CD4-positive, alpha-beta T cell treated with Interferon alpha-2 for 1 hour (primary cell): ENCODE measurements at places on chromosomes 7 and 10.
A peak's percentile ranks its signal among the peaks of the same experiment; 100 is the strongest.

- DNase-seq = peak; percentile 30
Observed at GRCh38 chr10:60732807-60733516, 45.3 kb upstream of the CDK1 start.

DNA sequence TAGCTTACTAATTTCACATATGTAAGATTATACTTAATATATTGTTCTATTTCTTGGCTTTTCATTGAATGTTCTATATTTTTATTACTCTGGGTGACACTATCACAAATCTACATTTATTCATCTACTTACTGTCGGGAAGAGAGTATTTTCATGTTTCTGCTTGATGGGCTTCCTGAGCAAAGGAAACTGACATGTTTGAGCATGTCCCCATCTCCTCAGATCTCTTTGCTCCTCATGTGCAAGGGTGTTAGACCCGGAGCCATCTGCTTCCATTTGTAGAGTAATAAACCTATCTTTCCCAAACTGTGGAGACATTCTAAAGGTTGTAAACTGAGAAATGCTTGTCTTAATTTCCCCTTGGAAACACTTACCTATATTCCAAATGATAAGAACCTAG is 103.5 kb downstream of the LSMEM1 start:
- no peak for DNase-seq

- no peak for DNase-seq
Observed at GRCh38 chr10:103699611-103700435, 155.6 kb downstream of the SH3PXD2A start.

GRCh38 chr7:5541087-5541992 is 117.7 kb upstream of the TNRC18 start:
- no peak for DNase-seq

DNA sequence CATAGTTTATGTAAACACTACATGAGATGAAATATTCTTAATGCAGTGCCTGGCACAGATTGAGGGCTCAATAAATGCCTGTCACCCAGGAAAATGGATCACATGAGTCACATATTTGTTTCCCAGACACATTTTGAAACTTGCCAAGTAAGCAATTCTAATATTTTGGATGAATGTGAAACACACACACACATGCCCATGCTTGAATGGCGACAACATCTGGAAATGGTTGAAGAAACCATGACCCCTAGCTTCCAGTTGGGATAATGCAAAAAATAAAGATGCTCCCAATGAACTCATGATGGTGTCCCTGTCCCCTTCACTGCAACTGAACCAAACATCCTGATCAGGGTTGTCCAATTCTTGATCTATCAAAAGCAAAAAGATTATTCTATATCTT is 797.3 kb downstream of the XPNPEP1 start:
- DNase-seq = no peak

DNA sequence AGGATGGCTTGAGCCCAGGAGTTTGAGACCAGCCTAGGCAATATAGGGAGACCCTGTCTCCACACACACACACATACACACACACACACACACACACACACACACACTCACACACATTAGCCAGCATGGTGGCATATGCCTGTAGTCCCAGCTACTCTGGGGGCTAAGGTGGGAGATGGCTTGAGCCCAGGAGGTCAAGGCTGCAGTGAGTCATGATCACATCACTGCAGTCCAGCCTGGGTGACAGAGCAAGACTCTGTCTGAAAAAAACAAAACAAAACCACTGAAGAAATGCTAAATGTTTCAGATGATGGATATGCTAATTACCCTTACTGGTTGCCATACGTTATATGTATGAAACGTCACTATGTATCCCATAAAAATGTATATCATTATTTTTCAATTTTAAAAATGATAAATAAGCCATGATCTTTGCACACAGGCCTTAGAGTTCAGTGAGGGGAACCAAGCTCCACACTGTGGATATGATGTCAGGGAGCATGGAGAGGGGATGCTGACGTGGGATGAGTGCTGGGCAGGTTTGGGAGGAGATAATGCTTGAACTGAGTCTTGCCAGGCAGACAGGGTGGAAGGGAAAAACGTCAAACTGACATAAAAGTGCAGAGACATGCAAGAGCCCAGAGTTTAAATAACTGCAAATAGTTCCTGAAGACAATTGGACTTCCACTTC is 45.9 kb upstream of the ARHGAP12 start:
- no peak for DNase-seq

GRCh38 chr10:31099664-31100063 is 68.0 kb upstream of the ZNF438 start:
- no peak for DNase-seq

- peak; percentile 71 for DNase-seq
Observed at GRCh38 chr10:17430647-17431355, 23.6 kb downstream of the ST8SIA6 start.

DNA sequence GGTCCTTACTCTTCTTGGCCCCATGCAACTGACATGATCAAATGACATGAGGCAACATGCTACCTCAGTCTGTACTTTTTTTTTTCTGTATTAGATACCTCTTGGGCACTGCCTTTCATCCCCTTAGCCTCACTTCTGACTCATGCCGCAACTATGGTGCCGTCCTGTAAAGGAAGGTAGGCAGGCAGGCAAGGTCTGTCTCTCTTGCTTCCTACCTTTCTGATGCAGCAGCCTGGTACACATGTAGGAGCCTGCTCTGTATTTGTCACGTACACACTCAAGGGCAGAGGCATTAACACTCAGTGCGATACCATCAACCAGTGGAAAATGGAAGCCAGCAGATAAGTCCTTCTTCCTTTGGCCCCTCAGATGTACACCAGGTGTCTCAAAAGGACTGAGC is 146.7 kb downstream of the ATE1 start:
- no peak for DNase-seq

- DNase-seq = no peak
Observed at GRCh38 chr10:43683451-43684291, 35.0 kb upstream of the ZNF32 start.

DNA sequence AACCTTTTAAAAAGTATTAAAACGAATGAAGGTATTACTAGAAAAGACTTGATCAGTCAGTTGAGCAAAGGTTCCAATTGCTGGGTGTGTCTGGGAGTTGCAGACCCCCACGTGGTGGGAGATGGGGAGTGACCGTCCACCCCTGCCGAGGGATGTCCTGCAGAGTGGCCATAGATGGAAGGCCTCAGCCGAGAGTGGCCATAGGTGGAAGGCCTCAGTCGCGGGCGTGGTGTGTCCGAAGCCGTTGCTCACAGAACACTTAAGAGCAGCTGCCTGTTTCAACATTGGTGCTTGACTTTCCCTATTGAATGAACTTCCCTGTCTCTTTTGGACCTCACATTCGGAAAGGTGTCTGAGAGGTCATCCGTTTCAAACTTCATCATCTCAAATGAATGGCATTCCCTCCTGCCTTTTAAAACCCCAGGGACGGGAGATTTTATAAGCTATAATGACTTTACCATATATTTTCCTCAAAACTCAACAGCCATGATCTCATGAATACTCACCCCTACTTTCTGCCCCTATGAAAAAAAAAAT is 69.4 kb downstream of the CAMK1D start:
- DNase-seq = no peak

GRCh38 chr10:387909-388660 is 252.8 kb downstream of the ZMYND11 start:
- no peak for DNase-seq

DNA sequence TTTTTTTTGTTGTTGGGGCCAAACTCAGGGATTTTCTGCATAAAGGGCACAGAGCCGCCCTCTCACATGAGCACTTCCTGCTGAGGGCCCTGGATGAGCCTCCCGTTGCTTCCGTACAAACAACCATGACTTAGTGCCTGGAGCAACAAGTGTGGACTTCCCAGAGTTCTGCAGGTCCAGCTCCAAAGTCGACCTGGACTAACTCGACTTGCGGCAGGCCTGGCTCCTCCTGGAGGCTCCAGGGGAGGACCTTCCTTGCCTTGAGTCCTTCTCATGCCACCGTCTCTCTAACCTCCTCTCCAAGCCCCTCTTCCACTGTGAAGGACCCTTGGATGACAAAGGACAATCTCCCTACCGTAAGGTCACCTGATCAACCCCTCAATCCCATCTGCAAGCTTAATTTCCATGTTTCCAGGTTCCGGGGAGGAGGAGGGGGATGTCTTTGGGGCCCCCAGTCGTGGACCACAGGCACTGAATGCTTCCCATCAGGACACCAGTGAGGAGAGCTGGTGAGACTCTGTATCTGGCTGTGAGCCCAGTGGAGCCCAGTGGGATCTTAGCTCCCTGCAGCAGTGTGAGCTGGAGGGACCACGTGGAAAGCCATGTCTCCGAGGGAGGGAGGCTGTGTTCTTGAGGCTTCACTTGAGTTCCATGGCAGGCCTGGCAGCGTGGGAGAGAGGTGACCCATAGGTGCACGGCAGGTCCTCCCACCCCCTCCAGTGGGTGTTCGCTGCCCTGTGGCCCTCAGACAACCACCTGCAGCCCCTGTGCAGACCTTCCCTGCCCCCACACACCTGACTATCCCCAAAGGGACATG is 199.5 kb upstream of the PPP2R2D start:
- DNase-seq = no peak

DNA sequence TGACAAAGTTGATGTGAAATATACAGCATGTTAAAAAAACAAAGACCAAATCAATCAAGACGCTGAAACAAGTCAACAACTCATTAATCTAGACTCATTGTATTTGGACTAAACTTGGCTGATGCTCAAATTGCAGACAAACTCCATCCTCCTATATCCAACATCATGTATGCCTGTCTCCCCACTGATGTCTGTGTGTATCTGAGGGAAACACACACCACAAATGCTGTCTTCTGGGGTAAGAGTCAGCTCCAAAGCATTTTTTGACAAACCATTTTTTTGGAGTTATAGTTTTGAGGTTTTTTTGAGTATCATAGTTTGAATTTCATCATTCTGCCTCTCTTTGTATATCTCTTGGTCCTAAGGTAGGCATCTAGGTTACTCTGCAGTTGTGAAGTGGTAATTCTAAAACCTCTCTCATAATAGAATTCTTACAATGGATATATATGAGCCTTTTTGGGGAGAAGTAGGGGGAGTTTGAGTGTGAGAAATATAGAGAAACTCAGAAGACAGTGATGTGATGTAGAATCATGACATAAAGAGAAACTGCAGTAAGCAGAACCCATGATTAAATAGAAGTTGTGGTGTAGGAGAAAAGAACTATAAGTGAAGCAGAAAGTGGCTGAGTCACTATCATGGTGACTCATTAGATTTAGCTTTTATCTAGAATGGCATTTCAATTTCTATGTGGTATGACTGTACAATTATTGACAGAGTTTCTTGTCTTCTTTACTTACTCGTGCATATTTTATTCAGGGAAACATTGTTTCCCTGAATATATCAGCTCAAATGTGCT is 1531.1 kb upstream of the LRRTM3 start:
- no peak for DNase-seq

DNA sequence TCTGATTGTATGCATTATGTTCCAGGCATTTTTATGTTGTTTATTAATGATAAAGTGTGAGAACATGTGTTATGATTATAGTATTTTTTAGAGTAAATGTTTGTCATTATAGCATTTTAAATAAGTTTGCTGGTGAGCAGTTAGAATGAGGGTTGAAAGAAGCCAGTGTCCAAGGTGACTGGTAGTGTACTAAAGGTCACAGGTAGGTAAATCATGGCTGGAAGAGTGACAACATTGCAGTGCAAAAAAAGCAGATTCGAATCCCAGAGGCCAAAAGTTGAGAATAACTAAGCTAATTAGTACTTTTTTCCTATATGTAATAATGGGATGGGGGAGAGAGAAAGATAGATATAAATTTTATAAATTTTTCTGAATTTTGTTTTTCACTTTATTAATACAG is 44.0 kb downstream of the RSBN1L start:
- DNase-seq = no peak

DNA sequence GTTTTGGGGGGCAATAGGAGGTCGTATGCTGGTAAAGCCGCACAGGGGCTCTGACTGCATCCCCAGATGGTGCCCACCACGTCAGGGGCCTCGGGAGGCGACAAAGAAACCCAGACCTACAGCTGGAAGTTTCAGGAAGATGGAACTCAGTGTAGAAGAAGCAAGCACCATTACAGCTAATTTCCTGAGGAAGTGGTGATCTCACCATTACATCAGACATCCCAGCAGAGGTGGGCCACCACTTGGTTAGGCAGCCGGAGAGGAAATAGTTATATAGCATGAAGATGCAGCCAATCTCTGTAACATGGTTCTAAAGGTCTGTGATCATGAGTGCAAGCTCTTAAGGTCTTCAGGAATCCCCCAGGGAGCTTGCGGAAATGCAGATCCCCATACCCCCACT is 127.3 kb upstream of the PCBD1 start:
- DNase-seq = no peak

GRCh38 chr10:269440-270074 is 134.3 kb downstream of the ZMYND11 start:
- DNase-seq = no peak

GRCh38 chr7:40482845-40483244 is 348.0 kb downstream of the SUGCT start:
- DNase-seq = no peak

DNA sequence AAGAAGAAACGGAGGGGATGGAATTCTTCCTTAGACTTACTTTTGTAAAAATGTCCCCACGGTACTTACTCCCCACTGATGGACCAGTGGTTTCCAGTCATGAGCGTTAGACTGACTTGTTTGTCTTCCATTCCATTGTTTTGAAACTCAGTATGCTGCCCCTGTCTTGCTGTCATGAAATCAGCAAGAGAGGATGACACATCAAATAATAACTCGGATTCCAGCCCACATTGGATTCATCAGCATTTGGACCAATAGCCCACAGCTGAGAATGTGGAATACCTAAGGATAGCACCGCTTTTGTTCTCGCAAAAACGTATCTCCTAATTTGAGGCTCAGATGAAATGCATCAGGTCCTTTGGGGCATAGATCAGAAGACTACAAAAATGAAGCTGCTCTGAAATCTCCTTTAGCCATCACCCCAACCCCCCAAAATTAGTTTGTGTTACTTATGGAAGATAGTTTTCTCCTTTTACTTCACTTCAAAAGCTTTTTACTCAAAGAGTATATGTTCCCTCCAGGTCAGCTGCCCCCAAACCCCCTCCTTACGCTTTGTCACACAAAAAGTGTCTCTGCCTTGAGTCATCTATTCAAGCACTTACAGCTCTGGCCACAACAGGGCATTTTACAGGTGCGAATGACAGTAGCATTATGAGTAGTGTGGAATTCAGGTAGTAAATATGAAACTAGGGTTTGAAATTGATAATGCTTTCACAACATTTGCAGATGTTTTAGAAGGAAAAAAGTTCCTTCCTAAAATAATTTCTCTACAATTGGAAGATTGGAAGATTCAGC is 158.7 kb upstream of the LANCL2 start:
- DNase-seq = no peak

- DNase-seq = no peak
Observed at GRCh38 chr10:117535298-117536071, 7.1 kb upstream of the EMX2 start.

DNA sequence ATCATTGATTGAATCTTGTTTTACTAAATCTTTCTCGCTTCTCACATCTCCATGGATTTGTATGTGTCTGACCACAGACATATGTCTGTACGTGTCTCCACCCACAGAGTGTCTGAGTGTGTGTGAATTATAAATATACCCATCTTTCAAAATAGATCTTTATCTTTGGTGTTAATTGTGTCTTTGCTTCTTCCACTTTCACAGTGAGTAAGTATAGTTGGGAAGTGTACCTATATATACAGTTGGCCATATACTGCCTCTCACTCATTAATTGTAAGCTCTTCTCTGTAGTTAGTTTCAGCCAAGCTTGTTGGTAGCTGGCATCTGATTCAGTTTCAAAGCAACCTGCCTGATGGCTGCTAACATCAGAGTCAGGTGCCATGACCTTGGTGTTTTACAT is 18.4 kb downstream of the EEPD1 start:
- DNase-seq = no peak
